ENCODE measurements at places on chromosomes 16 and 17.
A peak's percentile ranks its signal among the peaks of the same experiment; 100 is the strongest.

- no peak for DNase-seq
Measured at GRCh38 chr17:47857551-47858455, 6.8 kb upstream of the SP6 start.

- DNase-seq: peak; percentile 49
Measured at GRCh38 chr17:77140878-77141767, at the start of gene SEC14L1. Gene SEC14L1, plus strand, starts transcription at chr17:77140969. Its CDS starts 2,628 bp downstream, at chr17:77143597.

DNA sequence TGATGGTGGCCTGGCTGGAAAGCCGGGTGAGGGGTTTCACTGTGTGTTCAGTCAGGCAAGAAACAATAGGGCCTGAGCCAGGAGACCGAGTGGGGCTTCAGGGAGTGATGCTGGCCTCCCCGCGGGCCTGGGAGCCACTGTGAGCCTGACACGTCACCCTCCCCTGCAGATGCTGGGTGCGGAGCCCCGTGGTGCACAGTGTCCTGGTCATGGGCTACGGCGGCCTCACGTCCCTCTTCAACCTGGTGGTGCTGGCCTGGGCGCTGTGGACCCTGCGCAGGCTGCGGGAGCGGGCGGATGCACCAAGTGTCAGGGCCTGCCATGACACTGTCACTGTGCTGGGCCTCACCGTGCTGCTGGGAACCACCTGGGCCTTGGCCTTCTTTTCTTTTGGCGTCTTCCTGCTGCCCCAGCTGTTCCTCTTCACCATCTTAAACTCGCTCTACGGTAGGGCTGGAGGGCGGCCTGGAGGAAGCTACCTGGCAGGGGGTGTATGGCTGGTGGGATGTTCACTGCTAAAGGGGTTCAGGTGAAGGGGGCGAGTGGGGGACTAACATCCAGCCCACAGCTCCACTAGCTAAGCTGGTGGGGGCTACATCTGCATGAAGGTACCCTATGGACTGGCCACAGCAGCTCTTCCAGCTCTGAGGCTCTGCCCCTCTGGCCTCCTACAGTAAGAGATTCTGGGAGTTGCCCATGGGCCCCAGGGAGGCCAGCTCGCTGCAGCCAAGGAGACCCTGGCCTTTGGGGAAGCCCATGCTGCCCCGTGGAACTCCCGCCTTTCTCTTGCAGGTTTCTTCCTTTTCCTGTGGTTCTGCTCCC is 32.4 kb downstream of the ADGRG5 start:
- DNase-seq: no peak

DNA sequence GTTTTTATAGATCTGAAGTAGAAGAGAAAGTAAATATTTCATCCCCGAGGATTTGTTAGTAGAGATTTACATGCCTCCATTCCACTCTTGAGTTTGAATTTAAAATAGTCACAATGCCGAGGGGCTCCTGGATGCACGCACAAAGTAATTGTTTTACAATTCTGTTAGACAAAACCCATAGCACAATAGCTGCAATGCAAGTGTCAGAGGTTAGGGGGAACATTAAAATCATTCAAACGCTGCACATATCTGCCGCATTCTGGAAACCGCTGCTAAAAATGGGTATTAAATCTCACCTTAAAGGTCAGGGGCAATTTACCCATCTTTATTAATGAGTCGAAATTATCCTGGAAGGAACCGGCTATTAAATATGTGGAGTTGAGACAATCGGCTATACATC is 528.5 kb upstream of the HSBP1 start:
- DNase-seq: no peak

GRCh38 chr17:59846394-59847165 is 46.2 kb downstream of the TUBD1 start:
- peak; percentile 88 for DNase-seq

- no peak for DNase-seq
Measured at GRCh38 chr16:8722025-8722348, 47.6 kb downstream of the ABAT start.

DNA sequence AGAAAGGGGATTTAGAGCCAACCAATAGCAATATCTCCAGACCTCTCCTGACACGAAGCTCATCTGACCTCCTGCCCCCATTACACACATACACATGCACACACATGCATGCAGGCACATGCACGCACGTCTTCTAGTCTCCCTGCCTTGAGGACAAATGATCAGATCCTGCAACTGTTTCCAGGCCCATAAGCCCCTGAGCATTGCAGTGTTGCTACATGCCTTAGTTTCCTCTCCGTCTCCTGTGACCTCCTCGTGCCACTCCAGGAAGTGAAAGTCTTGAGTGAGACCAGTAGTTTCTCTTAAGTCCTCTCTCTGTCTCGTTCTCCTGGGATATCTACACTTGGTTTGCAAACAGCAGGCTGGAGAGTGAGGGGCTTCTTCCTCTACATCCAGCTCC is 8.2 kb downstream of the CIITA start:
- no peak for DNase-seq

GRCh38 chr17:74825952-74826719 is 33.5 kb downstream of the GRIN2C start:
- DNase-seq: peak; percentile 56

DNA sequence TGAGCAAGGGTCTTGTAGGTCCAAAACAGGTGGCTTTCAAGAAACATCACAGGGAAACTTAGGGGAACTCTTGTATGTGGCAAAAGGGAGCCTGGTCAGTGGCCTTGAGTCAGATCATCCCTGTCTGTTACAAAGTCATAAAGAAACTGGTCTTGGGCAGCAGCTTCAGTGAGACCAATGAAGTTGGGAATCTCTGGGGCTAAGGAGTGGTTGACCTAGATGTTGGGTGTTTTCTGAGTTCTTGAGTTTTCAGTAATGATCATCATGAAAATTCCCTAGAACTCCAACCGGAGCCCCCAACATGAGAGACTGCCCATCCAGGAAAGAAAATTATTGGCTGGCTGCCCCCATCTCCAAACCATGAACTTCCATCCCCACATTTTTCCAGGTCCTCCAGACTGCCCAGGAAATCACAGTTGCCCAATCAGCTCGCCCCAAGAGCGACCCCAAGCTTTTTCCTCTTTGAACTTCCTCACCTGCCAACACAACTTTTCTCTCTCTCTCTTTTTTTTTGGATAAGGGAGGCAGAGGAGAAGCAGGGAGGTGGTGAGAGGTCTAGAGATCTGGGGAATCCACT is 3.9 kb downstream of the CCR7 start:
- peak; percentile 21 for DNase-seq

Data from stomach (tissue), 19 donors.